ENCODE measurements at places on chromosomes 3 and 15.

GRCh38 chr3:46646700-46647099 lies 34.4 kb downstream of the FAM240A start:
- no peak for DNase-seq

- DNase-seq, result no peak
Measured at GRCh38 chr3:152583963-152584362, 251.0 kb upstream of the P2RY1 start.

- DNase-seq, result no peak
Measured at GRCh38 chr15:81314378-81314777, 9.6 kb downstream of the STARD5 start.

GRCh38 chr15:29223640-29224039 lies 46.0 kb downstream of the NSMCE3 start:
- DNase-seq, result no peak

GRCh38 chr3:129687586-129688125 lies 81.2 kb upstream of the PLXND1 start:
- no peak for DNase-seq

GRCh38 chr3:158005391-158006100 lies 100.7 kb downstream of the SHOX2 start:
- DNase-seq, result no peak
